ENCODE measurements at places on chromosomes 4 and X.

GRCh38 chrX:19358521-19358920 is 14.8 kb downstream of the PDHA1 start:
- no peak for DNase-seq

DNA sequence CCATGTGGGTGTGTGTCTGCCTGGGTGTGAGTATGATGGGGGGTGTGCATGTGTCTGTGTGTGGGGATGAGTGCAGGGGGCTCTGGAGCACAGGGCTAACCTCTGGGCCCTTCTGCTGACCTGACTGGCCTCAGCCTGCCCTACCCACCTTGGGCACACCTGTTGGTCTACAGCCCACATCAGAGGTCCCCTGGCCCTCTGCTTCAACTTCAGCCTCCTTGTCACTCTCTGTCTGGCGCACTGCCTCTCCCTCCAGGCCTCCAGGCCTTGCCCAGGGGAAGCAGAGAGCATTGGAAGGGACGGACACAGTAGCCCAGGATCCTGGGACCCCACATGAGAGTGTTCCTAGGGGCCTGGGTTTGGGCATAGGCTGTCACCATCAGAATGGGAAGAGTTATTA is 115.4 kb downstream of the EFNB1 start:
- no peak for DNase-seq

- DNase-seq: no peak
These were observed 97.6 kb downstream of the FAM193A start for GRCh38 chr4:2634014-2634413.

DNA sequence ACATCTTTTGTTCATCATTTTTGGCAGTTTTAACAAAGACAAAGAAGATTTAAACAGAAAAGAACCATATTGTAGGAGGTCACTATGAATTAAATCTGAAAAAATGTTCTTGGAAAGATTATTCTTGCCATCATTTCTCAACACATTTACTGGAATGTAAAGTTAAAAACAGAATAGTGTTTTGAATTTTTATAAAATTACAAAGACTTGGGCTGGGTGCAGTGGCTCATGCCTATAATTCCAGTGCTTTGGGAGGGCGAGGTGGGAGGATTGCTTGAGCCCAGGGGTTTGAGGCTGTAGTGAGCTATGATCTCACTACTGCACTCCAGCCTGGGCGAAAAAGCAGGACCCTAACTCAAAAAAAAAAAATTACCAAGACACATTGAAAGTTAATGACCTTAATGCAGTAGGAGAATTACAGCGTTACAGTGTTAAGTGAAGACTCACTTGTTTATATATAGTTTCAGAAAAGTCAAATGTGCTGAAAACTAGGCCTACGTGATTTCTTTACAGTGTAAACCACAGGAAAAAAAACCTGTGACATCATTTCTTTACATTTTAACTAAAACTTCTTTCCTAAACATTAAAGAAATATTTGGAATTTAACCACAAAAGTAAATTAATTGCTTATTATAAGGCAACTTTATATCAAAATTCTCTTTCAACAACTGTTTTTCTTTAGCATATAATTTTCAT is 7.9 kb downstream of the FAM13A start:
- DNase-seq: no peak

GRCh38 chr4:20698382-20698781 is 1.9 kb upstream of the PACRGL start:
- DNase-seq: no peak

DNA sequence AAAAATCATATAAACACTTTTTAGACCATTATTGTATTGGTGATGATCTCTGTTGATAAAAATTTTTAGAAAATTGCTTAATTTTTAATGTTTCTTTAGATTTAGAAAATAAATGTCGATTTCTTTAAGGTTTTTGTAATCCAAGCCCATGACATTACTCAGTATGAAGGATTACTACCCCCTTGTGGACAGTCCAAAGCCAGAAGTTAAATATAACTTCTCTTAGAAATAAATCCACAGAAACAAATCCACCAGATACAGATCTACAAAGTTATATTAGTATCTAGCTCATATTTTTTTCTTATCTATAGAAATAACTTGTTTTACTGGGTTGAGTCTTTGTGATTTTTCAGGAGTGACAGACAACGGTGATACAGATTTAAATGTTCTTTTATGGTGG is 18.9 kb downstream of the TIFA start:
- DNase-seq: no peak

GRCh38 chr4:73311428-73311827 is 52.8 kb upstream of the ANKRD17 start:
- no peak for DNase-seq

- no peak for DNase-seq
These were observed 41.1 kb downstream of the BMPR1B start for GRCh38 chr4:94798808-94799207.

- no peak for DNase-seq
These were observed 480.1 kb downstream of the IL1RAPL1 start for GRCh38 chrX:29067351-29067750.

- DNase-seq: no peak
These were observed 8.5 kb upstream of the SETD7 start for GRCh38 chr4:139564502-139564901.

DNA sequence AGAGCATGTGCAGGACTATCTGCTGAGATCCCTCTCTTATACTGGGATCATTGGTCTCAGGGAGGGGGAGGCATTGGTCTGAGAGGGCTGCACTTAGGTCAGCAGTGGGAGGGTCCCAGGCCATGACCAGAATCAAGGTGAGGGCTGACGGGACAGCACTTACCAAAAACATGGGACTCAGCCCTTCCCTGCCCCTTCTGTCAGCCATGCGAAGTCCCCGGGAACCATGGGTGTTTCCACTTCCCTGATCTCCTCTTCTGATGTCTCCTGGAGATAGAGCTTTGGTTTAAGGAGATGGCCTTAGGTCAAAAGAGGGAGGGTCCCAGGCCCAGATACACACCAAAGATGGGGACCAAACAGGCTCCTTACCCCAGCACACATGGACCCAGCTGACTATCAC is 12.9 kb upstream of the HSFX1 start:
- DNase-seq: no peak

DNA sequence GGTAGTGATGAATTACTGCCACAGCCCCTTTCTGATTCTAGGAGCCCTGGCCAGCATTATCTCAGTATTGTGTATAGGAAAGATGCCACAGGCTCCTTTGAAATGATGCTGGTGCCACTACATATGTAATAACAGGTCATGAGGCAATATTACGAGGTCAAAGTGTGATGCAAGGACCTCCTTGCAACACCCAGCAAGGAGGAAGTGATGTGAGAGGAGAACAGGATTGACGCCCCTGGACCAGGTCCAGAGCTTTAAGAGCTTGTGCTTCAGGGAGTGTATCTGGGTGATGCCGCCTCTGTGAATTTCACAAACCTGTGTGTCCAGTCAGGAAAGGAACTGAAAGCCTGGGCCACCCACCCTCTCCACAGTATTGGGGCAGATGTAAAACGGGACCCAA is 261.8 kb downstream of the MID1IP1 start:
- DNase-seq: no peak

DNA sequence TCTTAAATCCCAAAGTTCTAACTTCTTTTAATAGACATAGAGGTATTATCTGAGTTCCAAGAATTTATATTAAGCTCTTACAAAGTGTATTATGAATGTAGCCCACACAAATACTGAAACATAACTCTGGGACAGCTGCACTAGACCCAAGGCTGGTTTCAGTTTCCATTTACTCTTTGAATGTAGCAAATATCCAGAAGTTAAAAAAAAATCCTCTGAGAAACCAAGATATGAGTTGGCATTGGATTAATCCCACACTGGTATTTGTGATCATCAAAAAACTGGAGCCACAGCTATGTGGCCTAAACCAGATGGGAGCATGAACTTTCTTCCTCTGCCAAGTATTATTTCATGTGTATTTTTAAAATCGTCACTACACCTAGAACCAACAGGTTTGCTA is 23.6 kb upstream of the SMPX start:
- DNase-seq: no peak

DNA sequence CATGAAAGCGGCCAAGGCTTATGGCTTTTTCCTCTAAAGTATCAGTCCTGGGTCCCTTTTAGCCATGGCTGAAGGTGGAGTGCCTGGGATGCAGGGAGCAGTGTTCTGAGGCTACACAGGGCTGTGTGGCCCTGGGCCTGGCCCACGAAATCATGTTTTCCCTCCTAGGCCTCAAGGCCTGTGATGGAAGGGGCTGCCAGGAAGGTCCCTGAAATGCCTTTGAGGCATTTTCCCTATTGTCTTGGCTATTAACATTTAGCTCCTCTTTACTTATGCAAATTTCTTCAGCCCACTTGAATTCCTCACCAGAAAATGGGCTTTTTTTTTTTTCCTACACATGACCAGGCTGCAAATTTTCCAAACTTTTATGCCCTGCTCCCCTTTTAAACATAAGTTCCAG is 657.0 kb downstream of the DACH2 start:
- DNase-seq: no peak

- no peak for DNase-seq
These were observed 52.6 kb downstream of the OSTC start for GRCh38 chr4:108702960-108703359.

DNA sequence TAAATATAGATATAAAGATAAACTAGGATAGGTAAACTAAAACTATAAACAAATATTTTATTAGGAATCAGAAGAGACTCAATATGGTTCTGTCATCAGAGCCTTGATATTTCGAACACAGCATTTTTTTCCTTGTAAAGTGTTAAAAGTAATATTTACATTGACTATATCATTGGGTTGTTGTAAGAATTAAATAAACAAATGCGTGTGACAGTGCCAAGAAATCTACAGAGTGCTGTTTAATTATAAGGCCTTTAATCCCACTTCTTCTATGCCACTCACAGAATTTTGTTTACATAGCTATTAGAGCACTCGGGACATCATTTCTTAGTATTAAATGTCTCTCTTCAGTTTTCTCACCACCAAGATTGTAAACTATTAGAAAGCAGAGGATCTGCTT is 807.4 kb downstream of the FSTL5 start:
- DNase-seq: no peak

DNA sequence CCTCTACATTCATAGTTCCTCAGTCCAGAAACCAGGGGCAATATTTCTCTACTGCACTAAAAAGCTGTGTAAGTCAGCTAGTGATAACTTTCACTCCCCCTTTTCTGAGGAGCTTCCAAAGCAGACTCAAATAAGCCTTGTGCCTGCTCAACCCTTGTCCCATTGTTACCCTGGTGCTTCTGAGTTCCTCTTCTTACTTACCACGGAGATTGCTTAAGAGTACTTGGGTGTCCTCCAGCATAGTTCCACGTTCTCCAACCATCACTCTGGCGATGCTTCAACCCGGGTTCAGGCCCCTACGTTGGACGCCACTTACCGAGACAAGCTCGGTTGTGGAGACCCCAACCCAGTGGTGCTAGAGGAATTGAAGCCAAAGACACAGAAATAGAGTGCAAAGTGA is 71.6 kb downstream of the ADAM29 start:
- no peak for DNase-seq

DNA sequence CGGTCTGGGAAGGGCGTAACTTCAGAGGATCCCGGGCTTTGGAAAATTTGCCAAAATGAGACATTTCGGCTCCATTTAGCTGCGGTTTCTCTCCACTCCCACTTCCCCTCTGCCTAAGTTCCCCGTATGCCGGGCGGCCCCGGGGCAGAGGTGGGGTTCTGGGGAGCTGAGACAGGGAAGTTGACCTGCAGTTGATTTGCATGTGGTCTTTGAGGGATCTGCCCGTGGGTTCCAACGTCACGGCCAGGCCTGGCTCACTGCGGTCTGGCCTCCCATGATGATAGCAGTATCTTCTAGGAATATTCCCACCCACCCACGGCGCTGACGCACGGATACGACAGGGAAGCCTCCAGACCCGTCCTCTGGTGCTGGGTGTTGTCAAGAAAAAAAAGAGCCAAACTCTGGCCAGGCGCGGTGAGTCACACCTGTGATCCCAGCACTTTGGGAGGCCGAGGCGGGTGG is 27.3 kb upstream of the CRLF2 start:
- DNase-seq: no peak

DNA sequence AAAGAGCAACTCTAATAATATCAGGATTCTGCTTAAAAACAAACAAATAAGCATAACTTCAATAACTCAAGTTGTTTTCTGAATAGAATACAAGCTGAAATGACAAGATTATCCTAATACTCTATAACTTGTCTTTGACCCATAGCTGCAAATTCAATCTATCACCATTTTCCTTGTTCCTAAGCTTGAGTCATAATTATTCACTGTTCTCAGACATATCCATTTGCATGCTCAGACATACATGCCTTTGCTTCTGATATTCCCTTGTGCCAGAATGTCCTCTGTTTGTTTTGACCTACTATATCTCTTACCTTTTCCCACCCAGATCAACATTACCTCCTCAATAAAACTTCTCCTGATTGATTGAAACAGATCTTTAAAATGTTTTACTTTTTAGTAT is 109.7 kb downstream of the SNCA start:
- no peak for DNase-seq

- no peak for DNase-seq
These were observed 23.2 kb upstream of the SOD3 start for GRCh38 chr4:24772061-24772705.

GRCh38 chrX:2501559-2502102 is 855 bp upstream of the DHRSX start:
- DNase-seq: no peak

DNA sequence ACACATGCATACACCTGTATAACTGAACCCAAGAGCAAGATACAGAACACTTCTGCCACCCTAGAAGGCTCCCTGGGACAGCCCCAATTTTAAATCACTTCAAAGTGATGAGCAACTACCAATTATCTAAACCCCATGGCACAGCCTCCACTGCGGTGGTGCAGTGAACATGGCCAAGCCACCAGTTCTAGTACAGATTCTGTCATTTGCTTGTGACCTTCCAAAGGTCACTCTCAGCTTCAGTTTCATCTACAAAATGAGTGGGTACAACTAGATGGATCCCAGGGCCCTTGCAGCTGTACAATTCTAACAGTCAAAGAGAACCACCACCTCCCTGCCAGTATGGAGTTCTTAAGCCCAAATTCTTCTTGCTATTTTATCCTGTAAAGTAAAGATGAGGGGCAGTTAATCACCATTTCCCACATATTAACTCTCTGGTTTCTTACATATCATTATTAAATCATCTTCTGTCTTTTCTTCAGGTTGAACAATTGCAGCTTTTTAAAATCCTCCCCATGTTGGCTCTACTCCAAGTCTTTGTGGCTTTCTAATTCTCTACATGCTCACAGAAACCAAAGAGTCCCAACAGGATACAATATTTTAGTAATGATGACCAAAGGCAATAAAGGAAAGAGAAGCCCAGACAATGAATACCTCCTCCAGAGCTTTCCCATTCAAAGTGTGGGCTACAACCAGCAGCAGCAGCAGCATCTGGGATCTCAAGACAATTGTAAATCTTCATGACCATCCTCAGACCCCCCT is 39.0 kb upstream of the GPM6B start:
- no peak for DNase-seq

- no peak for DNase-seq
These were observed 426.7 kb downstream of the RPA4 start for GRCh38 chrX:97310373-97310772.

GRCh38 chr4:183409483-183409882 is 35.0 kb upstream of the CDKN2AIP start:
- DNase-seq: no peak

GRCh38 chr4:108008721-108009120 is 19.0 kb downstream of the HADH start:
- no peak for DNase-seq
